ENCODE measurements at places on chromosomes 6 and 20.

DNA sequence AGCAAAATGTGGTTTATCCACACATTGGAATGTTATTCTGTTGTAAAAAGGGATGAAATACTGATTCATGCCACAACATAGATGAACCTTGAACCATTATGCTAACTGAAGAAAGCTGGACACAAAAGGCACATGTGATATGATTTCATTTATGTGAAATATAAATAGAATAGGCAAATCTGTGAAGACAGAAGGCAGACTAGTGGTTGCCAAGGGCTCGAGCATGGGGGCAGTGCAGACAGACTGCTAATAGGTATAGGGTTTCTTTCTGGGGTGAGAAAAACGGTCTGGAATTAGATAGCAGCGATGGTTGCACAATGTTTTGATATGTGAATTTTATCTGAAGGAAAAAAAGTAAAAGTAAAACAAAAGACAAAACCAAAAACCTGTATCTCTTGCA is 54.6 kb upstream of the FNDC1 start:
- no peak for DNase-seq

GRCh38 chr6:114362396-114362795 is 19.6 kb upstream of the HS3ST5 start:
- DNase-seq, result no peak

GRCh38 chr6:157271911-157272310 is 51.4 kb downstream of the TMEM242 start:
- DNase-seq, result no peak

DNA sequence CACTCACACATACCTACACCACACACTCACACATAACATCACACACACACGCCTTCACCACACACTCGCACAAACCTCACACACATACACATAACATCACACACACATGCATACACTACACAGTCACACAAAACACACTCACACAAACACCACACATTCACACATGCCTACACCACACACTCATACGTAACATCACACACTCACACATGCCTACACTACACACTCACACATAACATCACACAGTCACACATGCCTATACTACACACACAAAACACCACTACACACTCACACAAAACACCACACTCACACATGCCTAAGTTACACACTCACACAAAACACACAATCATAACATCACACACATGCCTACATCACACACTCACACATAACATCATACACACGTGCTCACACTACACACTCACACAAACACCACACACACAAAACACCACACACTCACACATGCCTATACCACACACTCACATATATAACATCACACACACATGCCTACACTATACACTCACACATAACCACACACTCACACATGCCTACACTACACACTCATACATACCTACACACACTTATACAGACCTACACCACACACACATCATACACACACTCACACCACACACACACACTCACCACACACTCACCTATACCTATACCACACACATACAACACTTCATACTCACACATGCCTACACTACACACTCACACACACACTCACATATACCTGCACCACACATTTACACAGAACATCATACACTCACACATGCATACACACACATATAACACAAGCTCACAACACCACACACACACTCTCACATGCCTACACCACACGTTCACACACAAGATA is 383.5 kb downstream of the C6orf118 start:
- no peak for DNase-seq

DNA sequence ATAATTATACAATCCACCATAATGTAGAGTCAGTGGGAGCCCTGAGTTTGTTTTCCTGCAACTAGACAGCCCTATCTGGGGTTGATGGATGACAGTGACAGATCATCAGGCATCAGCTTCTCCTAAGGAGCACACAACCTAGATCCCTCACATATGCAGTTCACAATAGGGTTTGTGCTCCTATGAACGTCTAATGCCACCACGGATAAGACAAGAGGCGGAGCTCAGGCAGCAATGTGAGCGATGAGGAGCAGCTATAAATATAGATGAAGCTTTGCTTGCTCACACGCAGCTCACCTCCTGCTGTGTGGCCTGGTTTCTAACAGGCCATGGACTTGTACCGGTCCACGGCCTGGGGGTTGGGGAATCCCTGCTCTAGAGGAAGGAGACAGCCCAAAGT is 25.9 kb downstream of the EDEM2 start:
- no peak for DNase-seq

DNA sequence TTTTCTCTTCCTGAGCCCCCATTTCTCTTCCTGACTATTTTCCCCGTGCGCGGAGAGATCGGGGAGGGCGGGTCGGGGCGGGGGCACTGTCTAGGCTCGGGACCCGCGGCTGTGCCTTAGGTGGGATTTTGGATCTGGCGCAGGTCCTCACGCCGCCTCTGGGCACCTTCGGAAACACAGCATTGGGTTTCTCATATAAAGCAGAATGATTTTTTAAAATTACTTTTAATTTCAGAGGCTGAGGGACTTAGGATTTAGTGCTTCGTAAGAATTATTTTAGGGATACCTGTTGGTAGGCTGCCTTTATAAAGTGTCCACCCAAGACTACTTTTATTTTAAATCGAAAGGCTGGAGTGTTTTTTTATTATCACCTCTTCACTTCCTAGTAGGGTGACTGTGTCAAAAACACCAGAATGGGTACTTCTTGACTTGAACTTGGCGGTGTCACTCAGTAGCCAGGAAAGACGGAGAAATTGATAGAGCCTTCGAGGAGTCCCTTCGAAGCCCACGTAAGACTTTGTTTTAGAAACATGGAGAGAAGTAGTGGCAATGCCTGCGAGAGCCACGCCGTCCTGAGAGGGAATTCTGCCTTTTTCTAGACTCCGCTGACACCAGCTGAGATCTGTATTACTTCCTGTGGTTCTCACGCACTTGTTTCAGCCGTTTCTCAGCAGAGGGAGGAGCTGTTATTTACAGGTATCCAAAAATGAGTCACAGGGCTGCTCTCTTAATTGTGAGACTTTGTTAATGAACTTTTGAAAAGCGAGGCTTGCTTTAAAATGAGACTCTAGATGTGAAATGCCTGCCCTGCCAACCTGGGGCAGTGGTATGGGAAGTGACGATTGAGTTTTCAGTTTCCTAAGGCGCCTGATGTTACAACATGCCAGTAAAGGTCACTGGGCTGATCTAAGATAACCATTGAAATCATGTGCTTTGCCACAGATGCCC is 667 bp downstream of the STX11 start:
- no peak for DNase-seq

- DNase-seq, result no peak
These were observed 507.3 kb upstream of the ARID1B start for GRCh38 chr6:156269751-156270369.

GRCh38 chr6:4351520-4352321 is 216.3 kb upstream of the ECI2 start:
- DNase-seq, result peak; percentile 83

DNA sequence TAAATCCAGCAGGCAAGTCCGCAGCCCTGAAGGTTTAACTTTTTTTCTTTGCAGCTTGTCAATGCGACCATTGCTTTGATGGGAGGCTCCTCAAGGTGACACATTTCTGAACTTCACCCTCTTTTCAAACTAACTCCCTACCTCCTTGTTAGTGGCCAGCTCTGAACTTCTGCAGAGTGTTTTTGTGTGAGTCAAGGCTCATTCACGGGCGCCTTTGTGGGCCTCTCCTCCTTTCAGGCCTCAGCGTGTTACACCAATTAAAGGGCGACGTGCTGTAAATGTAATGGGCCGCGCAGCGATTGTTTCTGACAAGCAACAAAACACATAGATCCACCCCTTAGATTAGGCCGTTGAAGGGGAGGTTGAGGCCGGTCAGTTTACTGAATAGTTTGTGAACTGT is 45.5 kb upstream of the NR2E1 start:
- DNase-seq, result no peak

- DNase-seq, result no peak
These were observed 45.8 kb upstream of the SYNDIG1 start for GRCh38 chr20:24423390-24424313.

DNA sequence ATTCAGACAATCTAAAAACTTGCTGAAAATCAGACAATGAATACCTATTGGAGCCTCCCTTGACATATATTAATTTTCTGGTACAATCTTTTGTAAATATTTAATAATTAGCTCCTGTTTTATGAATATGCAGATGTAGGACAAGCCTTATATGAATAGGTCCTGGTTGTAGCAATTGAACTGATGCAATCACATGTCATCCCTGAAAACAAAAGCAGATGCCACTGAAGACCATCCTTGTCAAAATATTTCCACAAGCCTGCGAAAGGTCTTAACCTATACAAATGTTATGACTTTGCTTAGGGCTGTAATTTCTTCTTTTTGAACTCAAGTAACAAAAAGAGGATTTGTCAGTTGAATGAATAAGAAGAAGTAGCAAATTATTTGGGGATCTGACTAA is 722.1 kb downstream of the EYS start:
- DNase-seq, result no peak

DNA sequence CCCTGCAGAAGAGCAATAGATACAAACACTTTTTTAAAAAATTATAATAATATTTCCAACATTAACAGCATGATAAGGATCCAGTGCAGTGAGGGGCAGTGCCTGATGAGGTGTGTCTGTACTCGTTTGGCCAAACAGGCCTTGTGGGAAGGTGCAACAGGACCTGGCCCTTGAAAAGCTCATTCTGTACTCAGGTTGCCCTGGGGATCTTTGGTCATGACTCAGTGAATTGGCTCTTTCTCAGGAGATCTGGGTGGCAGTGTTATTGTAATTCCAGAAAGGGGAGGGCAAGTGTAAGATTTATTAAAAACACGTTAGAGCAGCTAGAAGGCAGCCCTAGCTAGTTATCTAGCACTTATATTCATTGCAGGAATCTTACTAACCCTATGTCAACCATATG is 2.9 kb upstream of the SPINT3 start:
- no peak for DNase-seq

- no peak for DNase-seq
These were observed 478.7 kb downstream of the HTR1B start for GRCh38 chr6:76984572-76984971.

GRCh38 chr20:61611401-61612180 is 359.5 kb downstream of the CDH4 start:
- peak; percentile 34 for DNase-seq

DNA sequence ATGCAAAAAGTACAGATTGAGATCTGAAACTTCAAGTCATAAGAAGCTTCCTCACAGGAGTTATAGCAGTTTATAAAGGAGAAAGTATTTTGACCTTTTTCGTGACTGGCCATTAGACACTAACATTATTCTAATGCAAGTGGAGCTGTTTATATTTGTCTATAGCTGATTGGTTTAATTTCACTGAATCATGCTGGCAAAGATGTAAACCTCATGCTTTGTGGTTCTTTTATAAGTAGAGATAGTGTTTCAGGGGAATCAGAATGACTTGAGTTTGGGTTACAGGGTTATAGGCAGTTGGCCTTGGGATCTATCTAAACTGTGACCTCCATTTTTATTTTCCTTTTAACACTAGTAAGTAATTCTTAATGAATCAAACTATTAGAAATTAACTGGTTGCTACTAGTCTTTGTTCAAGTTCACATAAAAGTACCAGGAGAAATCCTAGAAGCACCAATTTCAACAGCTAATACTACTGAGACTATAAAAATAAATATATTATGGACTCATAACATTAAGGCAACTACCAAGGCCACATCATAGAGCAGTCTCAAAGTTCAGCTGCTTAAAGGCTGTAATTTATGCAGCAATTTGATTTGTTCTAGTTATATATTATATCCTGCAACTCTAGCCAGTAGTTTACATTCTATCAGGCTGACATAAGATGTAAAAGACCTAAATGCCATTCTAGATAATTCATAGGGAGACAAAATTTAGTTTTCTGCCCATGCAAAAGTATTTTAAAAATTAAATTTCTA is 94.0 kb downstream of the RNGTT start:
- DNase-seq, result no peak

DNA sequence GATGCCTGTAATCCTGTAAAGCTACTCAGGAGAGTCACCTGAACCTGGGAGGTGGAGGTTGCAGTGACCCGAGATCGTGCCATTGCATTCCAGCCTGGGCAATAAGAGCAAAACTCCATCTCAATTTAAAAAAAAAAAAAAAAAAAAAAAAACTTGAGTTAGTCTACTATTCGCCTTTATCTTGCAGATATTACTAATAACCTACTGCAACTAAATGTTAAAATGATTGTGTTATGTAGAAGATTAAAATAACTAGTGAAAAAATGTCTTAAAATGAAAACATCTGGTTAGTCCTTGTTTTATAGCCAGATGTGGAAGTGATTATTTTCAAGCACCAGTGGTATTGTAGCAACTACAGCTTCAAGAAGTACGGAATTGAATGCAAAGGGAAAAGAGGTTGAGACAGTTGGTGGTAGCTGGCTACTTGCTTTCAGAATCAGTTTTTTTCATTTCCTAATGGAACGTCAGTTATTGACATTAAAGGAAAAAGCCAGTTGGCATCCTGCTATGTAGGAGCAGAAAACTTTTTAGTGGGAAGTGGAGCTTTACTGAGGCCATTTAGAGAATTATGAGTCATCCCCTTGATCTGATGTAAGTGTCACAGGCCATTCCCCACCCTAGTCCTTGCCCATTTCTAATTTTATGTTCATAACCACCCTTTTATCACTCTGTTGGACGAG is 43.8 kb upstream of the DYNLRB1 start:
- DNase-seq, result peak; percentile 47

DNA sequence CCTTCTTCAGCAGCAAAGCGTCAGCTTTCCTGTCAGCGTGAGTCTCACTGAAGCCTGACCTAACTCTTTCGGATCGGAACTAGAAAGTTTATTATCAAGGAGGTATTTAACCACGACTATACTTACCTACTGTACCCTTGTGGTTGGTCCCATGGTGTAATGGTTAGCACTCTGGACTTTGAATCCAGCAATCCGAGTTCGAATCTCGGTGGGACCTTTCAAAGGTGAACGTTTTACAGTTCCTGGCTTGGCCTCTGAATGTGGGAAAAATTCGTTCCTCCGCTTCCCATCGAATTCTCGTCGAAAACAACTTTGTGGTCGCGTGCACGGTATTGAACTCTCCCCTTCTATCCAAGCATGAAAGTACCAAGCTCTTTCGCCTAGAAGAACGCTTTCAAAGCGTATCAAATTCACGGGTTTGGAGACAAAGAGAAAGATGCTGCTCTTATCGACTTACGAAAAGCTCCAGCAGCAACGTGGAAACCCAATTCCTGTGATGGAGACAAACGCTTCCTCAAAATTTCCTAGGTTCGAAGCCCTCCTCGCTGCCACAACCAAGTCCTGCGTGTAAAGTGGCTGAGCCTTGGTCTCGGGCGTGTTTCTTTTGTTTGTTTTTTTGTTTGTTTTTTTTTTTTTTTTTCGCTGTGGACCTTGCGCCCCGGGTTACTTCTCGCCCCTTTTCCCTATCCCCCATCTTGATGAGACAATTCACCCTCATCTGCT is 63.7 kb downstream of the GPX5 start:
- peak; percentile 45 for DNase-seq

GRCh38 chr6:85637579-85637978 is 5.1 kb downstream of the SYNCRIP start:
- DNase-seq, result no peak

DNA sequence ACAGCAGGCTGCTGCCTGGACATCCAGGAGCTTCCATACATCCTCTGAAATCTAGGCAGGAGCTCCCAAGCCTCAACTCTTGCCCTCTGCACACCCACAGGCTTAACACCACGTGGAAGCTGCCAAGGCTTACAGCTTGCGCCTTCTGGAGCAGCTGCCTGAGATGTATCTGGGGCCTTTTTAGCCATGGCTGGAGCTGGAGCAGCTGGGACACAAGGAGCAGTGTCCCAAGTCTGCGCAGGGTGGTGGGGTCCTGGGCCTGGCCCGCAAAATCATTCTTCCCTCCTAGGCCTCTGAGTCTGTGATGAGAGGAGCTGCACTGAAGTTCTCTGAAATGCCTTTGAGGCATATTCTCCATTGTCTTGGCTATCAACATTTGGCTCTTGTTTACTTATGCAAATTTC is 255.0 kb downstream of the DLL1 start:
- no peak for DNase-seq
